ENCODE measurements at places on chromosomes 16 and 17.
A peak's percentile ranks its signal among the peaks of the same experiment; 100 is the strongest.

DNA sequence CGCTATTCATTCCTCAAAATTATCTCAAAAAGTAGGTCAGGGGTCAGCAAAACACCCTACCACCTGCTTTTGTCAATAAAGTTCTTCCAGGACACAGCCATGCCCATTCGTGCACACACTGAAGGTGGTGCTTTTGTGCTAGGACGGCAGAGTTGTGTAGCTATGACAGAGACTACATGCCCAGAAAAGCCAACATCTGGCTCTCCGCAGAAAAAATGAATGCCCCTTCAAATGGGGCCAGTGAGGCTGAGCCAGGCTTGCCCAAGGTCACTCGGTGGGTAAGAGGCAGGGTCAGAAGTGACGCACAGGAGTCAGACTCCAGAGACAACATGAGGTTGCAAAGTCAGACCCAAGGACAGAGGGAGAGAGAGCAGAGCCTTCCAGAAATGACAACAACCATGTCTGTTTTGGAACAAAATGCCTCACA, 200.1 kb downstream of the XYLT1 start:
- DNase-seq: no peak

GRCh38 chr17:4033751-4034251, 69.6 kb upstream of the ATP2A3 start:
- DNase-seq: no peak

GRCh38 chr17:55668312-55668920, 54.2 kb downstream of the TMEM100 start:
- DNase-seq: no peak

- no peak for DNase-seq
Measured at GRCh38 chr16:56355786-56356275, 69.5 kb downstream of the AMFR start.

DNA sequence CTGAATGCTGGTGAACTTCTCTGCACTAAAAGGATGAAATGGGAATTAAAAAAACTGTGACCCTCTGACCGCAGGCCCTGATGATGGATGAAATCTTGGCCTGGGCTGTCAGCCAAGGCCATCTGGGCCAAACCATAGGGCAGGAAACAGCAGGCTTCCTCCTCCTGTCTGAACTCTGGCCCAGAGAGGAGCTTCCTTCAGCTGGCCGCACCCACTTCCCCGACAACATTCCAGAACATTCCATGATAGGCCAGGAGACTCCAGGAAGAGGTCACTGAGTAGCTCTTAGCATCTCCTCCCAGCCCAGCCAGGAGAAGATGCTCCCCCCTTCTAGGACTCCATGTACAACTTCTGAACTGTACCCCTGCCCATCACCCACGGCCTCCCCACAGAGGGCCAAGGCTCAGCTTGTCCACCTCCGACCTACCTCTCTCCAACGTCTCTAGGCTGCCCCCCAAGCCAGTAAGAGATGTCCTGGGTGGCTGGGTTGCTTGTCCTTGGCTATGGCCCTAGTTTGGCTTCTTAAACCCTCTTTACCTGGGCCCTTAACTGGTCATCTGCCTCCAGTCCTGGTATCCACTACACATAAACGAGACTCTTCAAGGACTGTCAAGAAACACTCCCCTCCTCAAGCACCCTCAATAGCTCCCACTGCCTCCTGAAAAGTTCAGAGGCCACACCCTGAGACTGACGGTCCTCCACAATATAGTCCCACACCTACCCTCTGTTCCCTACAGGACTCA, 1.7 kb downstream of the RPH3AL start:
- no peak for DNase-seq

GRCh38 chr17:69367298-69367697, 40.4 kb upstream of the ABCA5 start:
- no peak for DNase-seq

DNA sequence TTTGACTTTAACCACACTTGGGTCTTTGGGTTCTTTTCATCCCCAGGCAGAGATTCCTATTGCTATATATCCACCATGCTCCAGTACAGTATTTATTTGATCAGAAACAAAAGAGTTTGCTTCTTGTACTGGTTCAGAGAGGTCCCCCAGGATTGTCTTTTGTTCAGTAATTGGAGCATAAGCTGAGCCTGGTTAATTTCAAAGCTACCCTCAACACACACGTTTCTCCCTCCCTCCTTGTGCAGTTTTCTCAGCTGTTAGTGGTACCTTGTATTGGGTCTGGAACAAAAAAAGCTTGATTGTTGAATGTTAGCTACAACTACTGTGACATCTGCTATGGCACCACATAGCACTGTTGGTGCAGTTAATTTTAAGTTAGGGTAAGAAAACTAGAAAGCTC, 50.0 kb downstream of the NUP93 start:
- no peak for DNase-seq

GRCh38 chr17:80387071-80387470, 27.9 kb upstream of the ENDOV start:
- DNase-seq: no peak

GRCh38 chr16:71205482-71206131, 24.9 kb downstream of the HYDIN start:
- no peak for DNase-seq

DNA sequence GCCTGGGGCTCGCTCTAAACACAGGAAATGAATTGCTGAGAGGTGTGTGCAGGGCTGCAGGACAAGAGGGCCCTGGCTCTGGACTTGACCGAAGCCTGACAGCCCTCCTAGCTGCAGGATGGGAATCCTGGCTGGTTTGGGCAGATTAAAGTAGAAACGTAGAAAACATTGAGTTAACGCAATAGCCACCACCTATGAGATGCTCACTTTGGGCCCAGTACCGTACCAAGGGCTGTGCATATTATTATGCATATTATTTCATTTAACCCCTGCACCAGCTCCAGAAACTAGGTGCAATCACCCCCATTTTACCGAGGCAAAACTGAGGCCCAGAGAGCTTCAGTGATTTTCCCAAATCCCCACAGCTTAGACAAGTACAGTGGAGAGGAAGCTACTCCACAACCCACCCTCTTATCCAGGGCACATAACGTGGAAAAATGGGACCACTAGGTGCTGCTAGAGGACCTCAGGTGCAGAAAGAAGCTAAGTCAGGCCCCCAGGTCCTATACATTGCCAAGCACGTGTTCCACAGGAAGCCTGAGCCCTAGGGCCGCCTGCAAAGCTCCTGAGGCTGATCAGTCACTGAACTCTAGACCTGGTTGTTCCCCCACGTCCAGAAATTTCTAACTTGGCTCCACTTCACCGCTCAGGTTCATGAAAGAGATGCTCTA, 79.2 kb downstream of the MYH11 start:
- no peak for DNase-seq

DNA sequence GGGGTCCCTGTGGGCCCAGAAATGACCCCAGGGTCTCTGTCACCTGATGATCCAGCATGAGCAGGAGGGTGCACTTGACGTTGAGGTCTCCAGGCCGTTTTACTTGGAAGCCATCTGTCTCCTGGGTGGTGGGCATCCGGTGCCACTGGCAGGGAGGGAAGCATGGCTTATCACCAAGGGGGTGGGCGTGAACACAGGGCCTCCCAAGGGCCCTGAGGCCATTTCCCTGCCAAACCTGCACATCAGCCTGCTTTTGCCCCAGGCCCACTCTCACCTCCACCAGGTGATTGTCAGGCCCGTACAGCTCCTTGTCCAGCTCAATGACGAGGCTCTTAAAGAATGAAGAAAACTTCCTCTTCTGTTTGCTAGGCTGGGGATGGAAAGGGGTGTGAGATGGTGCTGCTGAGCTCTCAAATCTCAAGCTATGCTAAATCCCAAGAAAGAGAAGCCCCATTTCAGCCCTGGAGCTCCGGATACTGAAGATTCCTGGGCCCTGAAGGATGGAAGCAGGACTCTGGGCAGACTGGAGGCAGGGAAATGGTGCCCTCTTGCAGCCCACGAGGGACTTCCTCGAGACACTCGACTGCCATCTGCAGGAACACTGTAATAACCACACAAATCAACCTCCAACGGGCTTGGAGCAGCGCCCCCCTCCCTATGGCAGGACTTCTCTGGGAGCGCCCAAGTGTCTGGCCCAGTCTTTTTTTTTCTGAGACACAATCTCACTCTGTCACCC, 7.1 kb upstream of the FTSJ3 start:
- DNase-seq: peak; percentile 58

GRCh38 chr17:45755050-45755449, 29.1 kb upstream of the CRHR1 start:
- no peak for DNase-seq

DNA sequence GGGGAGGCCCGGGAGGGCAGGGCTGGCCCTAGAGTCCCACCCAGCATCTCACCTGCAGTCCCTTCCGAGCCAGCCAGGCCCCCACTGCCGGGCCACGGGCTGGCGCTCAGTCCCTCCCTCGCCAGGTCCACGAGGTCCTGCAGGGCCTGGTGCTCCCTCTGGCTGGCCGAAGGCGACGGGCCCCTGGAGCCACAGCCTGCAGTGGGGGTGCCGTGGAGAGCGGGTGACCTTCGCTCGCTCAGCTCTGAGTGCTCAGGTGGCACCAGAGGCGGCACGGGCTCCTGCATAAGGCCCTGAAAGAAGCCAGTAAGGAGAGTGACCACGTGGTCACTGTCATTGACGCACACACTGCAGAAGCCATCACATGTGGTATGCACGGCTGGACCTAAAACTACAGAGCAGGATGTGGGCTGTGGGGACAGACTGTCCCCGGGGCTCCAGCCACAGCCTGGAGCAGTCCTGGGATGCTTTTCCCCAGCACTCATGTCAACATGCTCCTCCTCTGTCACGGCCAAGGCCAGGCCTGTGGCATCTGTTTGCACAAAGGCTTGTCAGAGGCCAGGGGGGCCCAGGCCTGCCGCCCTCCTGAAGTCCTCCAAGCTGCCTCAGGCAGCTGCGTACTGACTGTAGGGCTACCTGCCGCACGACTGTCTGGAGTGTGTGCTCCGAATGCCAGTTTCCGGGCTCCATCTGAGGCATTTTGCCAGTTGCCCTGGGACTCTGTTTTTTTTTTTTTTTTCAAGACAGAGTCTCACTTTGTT, 15.1 kb downstream of the SLX4 start:
- DNase-seq: no peak

- DNase-seq: no peak
Measured at GRCh38 chr17:9487406-9487805, 88.2 kb downstream of the STX8 start.

DNA sequence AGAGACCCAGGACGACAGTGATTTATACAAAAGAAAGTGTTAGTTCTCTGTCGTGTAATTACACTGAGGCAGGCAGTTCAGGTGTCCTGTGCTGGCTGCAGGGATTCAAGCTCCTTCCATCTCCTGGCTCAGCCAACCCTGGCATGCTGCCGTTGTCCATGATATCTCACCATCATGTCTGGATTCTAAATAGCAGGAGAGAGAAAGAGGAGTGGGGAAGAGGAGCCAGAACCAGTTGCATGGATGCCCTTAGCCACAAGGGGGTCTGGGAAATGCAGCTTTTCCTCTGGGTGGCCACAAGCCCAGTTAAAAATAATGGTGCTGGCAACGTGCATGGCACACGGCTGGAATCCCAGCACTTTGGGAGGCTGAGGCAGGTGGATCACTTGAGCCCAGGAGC, 9.7 kb downstream of the C16orf54 start:
- DNase-seq: no peak

DNA sequence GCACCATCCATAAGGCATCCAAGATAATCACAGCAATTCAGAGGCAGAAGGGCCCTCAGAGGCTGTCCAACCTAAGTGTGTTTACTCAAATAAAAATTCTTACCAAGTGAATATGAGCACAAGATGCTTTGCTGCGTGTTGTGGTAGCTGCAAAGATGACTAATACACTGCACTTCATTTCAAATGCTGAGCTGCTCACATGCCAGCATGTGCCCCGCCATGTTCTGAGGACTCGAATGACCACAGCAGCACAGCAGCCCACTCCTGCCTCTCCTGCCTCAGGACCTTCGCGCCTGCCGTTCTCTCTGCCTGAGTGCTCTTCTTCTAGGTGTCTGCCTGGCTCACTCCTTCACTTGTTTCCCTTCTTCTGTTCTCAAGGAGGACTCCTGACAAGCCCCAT, 19.0 kb downstream of the PIK3R5 start:
- DNase-seq: no peak

DNA sequence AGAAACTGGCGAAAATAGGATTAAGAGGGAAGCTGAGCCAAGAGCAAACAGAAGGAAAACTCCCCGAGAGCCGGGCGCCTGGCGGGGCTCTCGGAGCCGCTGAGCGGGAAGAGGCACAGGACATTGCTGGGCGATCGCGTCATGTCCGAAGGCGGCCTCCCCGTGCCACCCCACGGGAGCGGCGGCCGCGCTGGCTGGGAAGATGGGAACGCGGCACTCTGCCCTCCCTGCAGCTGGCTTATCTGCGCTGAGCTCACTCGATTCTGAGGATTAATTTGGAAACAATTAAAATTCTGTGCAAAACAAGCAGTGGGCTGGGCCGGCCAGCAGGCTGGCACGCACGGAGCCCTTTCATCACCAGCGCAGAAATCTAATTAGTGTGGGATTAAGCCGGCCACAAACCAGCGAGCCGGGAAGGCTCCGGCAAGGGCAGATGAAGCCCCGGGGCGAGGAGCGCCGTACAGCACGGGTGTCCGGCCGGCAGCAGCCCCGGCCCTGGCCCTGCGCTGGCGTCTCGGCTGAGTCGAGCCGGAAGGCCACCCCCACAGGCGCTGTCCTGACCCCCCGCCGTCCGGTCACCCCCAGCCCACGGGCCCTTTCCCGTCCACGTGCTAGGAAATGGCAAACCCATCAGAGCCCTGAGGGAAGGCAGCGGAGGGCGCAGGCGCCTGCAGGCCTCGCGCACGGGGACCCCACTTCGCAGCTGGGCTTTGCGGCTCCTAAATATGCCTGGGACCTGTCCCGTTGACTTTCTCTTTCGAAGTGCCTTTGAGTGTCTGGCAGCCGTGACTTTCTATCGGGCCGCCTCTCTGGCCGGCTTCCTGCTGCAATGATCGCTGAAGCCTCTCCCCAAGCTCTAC, 37.9 kb downstream of the SOX8 start:
- no peak for DNase-seq

- peak; percentile 44 for DNase-seq
Measured at GRCh38 chr17:13030459-13031300, 12.9 kb upstream of the ELAC2 start.

GRCh38 chr16:73056921-73057290, 9.0 kb upstream of the ZFHX3 start:
- DNase-seq: no peak
